ENCODE measurements at places on chromosomes 6 and 20. TPM values are rescaled to one million over a fixed set of nuclear protein-coding genes. Genes with fewer than 3 reads are reported as not detected.

DNA sequence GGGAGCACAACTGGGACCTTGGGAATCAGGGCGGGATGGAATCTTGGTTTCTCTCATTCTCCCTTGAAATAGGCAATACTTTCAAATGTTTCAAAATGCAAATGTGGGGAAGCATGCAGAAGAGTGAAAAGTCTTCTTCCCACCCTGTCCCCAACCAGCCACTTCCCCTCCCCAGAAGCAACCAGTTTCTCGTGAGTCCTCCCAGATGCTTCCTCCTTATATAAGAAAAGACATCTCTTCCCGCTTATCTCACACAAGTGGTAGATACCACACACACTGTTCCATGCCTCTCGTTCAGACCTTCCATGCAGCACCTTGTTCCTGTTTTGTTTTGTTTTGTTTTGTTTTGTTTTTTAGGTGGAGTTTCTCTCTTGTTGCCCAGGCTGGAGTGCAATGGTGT, 25.1 kb downstream of the HCK start:
- no peak for DNase-seq

GRCh38 chr6:92892626-92893170, 526.7 kb downstream of the EPHA7 start:
- DNase-seq = no peak

The DLK2 gene
- 9.6 TPM for total RNA-seq

The CALHM6 gene
- not detected for total RNA-seq

The HLA-DOB gene
- 0.44 TPM for total RNA-seq
